ENCODE measurements at places on chromosomes 1 and 21. TPM values are rescaled to one million over a fixed set of nuclear protein-coding genes. Genes with fewer than 3 reads are reported as not detected.

DEPDC1 gene
- total RNA-seq, result 0.62 TPM

PGBD5 gene
- total RNA-seq, result 19.6 TPM

IKBKE gene
- 1.7 TPM for total RNA-seq

RHCE gene
- total RNA-seq, result 0.65 TPM

CFHR1 gene
- total RNA-seq, result not detected

DNAJC28 gene
- total RNA-seq, result 5.5 TPM

LCE1A gene
- total RNA-seq, result not detected

RHOU gene
- 12.9 TPM for total RNA-seq

MKNK1 gene
- 39.7 TPM for total RNA-seq

OR2AK2 gene
- total RNA-seq, result not detected

AMY1C gene
- total RNA-seq, result not detected

UBXN11 gene
- 15.7 TPM for total RNA-seq

ALG14 gene
- 4.3 TPM for total RNA-seq

KRTAP19-8 gene
- not detected for total RNA-seq

HPDL gene
- 0.27 TPM for total RNA-seq

UMODL1 gene
- total RNA-seq, result not detected

All from left cardiac atrium (tissue), 4 donors.